ENCODE measurements at places on chromosomes 6 and 20.
A peak's percentile ranks its signal among the peaks of the same experiment; 100 is the strongest.

- DNase-seq = peak; percentile 23
Measured at GRCh38 chr20:32509639-32510066, 75.5 kb downstream of the NOL4L start.

DNA sequence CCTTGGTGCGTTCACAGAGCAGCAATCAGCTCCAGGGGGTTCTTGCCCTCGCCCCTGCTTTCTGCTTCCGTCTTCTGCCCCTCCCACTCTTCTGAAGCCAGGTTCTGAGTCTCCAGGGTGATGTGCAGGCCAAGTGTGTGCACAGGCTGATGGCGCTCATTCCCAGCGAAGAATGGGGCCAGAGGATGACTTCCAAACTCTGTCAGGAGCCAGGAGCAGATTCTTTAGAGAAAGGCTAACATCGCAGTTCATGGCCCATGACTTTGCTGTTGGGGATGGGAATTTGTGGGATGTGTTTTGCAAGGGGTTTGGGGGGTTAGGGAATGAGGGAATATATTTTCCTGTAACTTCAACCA lies 56.1 kb upstream of the CCN6 start:
- DNase-seq = no peak

GRCh38 chr6:130547723-130548122 lies 181.9 kb downstream of the TMEM200A start:
- no peak for DNase-seq

GRCh38 chr20:8234580-8234979 lies 102.5 kb downstream of the PLCB1 start:
- DNase-seq = peak; percentile 71

- no peak for DNase-seq
Measured at GRCh38 chr20:41179961-41180360, 42.6 kb downstream of the PLCG1 start.

DNA sequence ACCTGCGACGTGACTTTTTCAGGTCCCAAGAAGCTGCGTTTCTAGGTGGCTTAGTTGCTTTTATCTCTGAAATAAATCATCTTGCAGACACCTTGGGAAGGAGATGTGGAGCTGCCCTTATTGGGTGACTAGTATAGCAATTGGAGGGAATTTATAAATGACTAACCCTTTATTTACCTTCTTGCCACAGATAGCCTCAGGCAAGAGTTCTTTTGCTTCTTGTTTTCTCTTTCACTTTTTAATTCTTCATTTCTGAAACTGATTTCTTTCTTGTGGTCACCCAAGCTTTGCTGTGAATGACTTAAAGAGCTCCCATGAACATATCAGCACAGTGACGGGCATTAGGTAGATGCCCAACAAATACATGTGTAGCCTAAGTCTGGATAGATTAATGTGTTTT lies 3.0 kb downstream of the ADGRF4 start:
- no peak for DNase-seq

DNA sequence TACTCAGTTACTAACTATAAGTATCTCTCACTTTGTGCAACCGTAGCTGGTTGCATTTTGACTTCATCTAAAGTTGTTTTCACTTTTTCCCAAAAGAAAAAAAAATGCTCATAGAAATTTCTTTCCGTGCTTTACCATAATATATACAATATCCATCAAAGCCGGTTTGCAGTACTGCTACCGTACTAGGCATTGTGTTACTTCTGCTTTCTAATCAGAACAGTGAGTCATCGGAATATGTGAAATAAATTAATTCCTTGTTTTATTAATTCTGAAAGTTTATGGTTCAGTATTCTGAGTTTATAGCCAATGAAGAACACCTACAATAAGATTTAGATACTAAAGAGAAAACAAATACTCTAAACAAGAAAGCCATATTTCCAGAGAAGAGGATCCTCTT lies 72.5 kb downstream of the TNFRSF21 start:
- DNase-seq = no peak

DNA sequence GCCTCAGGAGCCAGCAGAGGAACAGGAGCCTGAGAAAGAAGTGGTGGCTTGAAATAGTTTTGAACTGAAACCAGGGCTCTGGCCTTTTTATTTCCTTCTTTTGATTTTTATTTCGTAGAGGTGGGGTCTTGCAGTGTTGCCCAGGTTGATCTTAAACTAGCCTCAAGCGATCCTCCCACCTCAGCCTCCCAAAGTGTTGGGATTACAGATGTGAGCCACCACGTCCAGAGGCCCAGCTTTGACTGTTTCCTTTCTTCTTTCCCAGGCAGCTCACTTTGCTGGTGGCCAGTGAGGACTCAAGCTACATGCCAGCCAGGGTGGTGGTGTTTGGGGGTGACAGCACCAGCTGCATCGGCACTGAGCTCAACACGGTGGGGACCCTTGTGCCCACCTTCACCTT lies 20.5 kb downstream of the CUL9 start:
- DNase-seq = no peak

DNA sequence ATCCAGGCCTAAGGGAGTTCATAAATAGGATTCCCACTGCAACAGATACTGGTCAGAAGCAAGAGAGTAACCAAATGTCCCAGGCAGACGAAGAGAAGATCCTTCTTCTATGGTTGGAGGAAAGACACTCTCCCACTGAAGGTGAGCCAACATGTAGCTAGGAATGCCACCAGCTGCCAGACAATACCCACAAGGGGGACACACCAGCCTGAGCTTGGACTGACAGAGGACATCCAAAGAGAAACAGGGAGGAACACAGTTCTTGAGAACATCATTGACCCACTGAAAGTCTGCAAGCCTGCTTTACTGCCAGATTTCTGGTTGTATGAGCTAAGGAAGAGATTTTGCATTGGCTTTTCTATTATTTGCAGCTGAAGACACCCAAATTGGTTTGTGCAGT lies 80.1 kb downstream of the PXDC1 start:
- DNase-seq = no peak
